ENCODE measurements at places on chromosomes 4 and X.
A peak's percentile ranks its signal among the peaks of the same experiment; 100 is the strongest.

- DNase-seq, result no peak
Measured at GRCh38 chrX:103153661-103154060, 60.7 kb upstream of the NXF3 start.

DNA sequence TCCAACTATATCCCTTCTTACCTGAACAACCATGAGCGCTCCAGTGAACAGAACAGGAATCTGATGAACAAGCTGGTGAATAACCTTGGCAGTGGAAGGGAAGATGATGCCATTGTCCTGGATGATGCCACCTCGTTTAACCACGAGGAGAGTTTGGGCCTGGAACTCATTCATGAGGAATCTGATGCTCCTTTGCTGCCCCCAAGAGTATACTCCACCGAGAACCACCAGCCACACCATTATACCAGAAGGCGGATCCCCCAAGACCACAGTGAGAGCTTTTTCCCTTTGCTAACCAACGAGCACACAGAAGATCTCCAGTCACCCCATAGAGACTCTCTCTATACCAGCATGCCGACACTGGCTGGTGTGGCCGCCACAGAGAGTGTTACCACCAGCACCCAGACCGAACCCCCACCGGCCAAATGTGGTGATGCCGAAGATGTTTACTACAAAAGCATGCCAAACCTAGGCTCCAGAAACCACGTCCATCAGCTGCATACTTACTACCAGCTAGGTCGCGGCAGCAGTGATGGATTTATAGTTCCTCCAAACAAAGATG, 870.2 kb downstream of the ADGRL3 start:
- DNase-seq, result no peak

DNA sequence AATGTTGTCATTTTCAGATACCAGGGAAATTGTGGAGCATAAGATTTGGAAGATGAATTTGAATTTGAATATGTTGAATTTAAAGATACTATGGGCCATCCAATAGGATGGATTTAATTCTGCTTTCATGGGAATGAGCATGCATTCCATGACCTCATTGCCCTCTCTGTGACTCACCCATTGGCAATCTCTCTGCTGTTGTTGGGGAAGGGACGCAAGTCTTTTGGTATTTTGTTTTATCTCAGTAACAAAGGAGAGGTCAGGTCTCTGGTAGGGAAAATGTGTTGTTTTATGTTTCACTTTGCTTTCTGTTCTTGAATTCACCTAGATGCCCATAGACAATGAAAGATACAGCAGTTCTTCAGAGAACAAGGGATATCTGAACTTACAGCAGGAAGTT, 42.1 kb upstream of the MAGEA4 start:
- DNase-seq, result no peak

DNA sequence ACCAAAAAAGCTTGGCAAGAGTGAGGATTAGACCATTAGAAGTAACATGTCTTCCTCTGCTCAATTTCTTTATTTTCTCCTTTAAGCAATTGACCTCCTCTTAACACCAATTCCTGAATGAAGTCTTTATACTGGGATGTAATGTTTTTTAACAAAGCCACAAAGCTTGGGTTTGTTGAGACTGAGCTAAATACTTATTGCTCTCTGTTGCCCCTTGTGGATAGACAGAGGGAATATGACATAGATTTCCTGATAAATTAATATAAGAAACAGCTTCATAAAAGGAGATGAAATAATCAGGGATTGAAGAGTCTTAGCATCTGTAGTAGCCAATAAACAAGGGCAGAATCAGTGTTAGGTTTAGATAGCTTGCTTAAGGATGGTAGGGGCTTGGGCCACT, 57.6 kb downstream of the CCDC160 start:
- no peak for DNase-seq

GRCh38 chr4:111671756-111672155, 473.5 kb upstream of the FAM241A start:
- no peak for DNase-seq

DNA sequence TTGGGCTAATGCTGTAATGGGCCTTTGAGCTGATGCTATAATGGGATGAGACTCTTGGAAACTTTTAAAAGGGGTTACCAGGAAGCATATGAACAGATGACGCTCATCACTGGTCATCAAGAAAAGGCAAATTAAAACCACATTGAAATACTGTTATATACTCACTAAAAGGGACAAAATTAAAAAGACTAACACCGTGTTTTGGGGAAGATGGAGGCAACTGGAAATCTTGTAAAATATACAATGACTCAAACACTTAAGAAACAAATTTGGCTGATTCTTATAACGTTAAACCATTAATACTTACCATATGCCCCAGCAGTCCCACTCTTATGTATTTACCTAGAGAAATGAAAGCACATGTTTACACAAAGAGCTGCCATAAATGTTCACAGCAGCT, 207.2 kb upstream of the GPRIN3 start:
- no peak for DNase-seq

DNA sequence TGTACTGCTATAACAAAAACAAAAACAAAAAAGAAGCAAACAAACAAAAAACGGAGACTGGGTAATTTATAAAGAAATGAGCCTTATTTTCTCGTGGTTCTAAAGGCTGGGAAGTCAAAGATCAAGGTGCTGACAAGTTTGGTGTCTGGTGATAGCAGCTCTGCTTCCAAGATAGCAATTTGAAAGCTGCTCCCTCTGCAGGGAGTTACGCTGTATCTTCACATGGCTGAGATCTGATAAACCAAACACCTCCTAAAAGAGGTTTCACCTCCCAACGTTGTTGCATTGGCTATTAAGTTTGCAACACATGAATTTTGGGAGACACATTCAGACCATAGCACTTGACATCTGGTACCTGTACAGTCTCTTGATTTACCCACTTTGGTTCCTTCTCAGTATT, 854.2 kb downstream of the CENPC start:
- no peak for DNase-seq

GRCh38 chrX:132426695-132427281, 62.0 kb downstream of the MBNL3 start:
- no peak for DNase-seq

- peak; percentile 48 for DNase-seq
Measured at GRCh38 chr4:53748328-53748772, 157.1 kb upstream of the LNX1 start.

DNA sequence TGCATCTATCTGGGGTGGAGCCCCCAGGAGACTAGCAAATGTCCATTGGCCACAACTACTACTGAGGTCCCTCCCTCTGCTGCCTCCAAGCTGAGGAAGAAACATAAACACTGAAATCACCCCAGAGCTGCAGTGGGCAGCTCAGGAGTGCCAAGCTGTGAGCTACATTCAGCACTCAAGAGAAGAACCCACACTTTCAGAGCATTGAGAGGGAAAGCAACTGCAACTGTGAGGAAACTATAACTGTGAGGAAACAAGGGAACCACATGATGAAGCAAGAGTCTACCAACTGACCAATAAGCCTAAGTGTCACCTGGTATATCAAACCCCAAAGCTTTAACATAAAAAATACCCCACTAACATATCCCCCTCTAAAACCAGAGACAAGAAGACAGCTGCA, 373.5 kb upstream of the TACR3 start:
- DNase-seq, result no peak

DNA sequence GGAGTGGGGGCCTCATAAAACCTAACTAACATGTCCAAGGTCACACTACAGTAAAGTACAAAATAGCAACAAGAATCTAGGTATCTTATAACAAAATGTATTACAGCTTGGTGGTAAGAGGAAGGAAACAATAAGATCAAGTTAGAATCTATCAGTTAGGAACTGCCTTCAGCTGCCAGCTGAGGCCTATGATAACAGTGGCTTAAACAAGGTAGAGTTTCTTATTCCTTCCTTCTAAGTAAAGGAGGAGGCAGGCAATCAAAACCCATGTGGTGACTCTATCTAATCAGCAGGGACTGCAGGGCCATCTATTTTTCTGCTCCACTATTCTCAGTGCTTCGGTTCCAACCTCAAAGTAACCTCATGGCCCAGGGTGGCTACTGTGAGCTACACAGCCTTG, 10.9 kb downstream of the SH3D19 start:
- no peak for DNase-seq

GRCh38 chrX:103565752-103566151, 19.6 kb upstream of the TCEAL4 start:
- no peak for DNase-seq

DNA sequence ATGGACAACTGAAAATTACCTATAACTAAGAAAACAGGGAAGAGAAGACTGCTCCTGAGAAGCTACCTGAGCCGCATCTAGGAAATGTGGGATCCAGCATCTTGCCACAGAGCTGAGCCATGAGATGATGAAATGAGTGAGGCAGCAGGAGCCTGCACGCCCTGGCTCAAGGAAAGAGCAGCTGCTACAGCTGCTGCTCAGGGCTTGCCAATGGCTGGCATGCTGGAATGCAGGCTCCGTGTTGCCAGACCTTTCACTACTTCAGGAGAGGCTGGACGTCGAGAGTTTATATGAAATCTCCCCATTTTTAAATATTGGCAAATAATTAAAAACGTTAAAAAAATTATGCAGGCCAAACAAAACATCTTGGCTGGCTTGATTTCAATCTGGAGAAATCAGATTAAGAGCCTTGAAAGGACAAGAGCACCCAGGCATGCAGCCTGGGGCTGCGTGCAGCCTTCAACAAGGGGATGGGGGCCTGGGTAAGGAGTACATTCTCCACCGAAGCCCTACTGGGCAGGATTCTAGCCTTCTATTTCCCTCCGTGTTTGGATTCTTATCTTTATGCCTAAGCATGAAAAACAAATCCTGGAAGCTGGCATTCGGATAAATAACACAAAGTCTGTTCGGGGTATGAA, 227.6 kb downstream of the NR3C2 start:
- peak; percentile 37 for DNase-seq

- DNase-seq, result no peak
Measured at GRCh38 chr4:26729027-26729426, 131.6 kb upstream of the STIM2 start.

GRCh38 chr4:14265651-14266050, 638.1 kb upstream of the BOD1L1 start:
- DNase-seq, result no peak

- DNase-seq, result no peak
Measured at GRCh38 chr4:30929649-30930048, 209.5 kb downstream of the PCDH7 start.

All from heart left ventricle (tissue), 16 donors.